ENCODE measurements at places on chromosomes 5 and 9.

DNA sequence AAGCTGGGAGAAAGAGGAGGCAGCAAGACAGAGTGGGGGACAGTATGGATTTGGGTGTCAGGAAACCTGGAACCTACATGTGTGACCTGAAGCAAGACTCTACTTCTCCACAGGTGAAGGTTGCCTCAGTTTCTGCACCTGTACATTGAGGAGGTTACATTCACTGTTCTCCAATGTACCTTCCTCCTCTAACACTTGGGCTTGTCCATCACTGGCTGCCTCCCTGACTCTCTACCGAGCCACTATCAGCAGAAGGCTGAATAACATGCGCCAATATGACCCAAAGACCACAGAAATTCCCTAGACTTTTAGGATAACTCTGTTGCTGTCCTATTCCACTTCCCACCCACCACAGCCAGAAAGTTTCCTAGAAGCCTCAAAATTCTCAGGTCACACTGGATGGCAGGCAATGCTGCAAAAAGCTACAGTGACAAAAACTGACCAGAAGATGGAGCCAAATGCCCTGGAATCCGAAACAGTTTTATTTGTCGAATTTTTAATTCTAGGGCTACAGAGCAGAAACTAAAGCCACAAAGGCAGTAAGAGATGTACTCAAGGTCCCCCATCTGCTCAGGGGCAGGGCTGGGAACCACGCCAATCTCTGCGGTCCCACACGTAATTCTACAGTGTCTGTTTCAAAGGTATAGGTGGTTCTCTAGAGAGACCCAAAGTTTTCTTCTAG, 64.4 kb downstream of the FAM114A2 start:
- DNase-seq, result no peak

DNA sequence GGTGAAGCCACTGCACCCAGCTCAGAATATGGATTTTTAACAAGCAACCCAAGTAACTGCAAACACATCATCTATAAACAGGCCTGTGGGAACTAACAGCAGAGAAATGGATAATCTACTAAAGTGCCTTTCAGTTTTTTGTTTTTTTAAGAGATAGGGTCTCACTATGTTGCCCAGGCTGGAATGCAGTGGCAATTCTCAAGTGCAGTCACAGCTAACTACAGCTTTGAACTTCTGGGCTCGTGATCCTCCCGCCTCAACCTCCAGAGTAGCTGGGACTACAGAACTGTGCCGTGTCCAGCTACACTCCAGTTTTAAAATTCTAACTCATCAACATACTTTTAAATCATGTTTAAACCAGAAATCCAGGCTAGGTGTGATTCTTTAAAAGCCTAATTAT, 11.9 kb downstream of the TUT7 start:
- no peak for DNase-seq

DNA sequence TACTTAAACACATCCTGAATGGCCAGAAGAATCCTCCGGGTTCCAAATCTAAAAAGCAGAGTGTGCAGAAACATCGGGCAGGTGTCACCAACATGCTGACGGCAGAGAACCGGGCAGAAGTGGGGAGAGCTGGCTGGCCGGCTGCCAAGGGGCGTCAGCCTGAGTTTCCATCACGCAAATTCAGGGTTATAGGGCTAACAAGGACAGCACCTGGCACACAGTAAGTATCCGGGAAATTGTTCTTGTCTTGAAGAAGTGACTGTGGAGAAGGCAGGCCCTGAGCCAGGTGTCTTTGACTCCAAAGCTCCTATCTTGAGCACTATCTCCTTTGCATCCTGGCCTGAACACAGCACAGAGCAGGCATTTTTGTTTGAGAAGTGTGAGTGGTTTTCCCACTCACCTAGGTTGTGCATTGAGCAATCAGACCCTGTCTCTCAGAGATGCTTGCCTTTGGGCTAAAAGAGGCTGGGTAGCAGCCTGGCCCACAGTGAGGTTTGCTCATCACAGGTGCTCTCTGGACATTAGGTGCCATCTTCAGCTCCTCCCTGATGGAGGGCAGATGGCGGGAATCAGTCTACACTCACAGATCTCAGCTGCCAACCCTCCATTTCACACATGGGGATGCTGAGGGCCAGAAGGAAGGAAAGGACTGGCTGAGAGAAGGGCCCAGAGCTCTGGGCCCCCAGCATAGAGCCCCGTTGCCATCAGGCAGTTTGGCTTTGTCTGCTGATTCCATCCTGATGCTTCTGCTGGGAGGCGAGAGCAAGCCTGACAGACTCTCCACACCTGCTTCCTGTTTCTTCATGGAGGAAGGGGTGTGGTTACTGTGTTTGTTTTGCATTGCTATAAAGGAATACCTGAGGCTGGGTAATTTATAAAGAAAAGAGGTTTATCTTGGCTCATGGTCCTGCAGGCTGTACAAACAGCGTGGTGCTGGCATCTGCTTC, 52.8 kb downstream of the WHRN start:
- DNase-seq, result no peak

- no peak for DNase-seq
These were observed 27.1 kb upstream of the ZBTB43 start for GRCh38 chr9:126777733-126778132.

- no peak for DNase-seq
These were observed 264.8 kb downstream of the CSNK1G3 start for GRCh38 chr5:123776761-123777160.

DNA sequence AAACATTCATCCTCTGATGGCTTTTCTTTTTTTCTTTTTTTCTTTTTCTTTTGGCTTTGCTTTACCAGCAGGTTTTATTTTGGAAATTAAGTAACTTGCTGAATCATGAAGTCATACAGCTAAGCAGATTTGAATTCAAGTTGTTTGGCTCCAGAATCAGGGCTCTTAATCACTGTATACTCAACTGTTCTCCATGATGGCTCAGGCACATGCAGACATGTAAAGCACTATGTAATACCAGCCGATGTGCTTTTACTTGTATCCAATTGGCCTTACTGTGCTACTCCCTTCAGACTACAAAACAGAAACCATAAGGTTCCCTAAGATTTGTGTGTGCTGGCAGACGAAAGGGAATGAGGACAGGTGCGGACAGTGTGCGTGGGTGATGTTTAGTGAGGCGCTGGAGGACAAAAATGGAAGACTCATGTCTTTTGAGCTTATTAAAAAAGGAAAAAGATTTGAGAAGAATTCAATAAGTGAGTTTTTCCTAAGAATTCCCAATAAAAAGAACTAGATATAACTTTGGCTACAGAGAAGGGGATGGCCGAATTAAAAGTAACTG, 44.7 kb upstream of the OTP start:
- DNase-seq, result no peak

DNA sequence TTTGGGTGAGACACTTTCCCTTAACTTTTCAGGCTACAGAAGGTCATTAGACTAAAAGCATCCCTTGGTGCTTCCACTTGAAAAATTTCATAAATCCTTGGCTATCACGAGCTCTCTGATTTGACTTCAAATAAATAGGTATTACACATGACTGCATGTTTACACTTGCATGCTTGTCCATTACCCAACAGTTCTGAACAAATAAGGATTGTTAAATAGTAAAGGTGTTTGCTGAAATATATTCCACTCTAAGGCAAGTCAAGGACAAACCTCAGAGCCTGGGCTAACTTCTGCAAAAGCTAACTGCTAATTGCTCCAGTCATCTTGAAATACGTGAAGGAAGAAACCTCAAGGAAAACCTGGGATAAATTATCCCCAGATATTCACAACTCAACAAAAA, 14.5 kb downstream of the FBXW2 start:
- no peak for DNase-seq

DNA sequence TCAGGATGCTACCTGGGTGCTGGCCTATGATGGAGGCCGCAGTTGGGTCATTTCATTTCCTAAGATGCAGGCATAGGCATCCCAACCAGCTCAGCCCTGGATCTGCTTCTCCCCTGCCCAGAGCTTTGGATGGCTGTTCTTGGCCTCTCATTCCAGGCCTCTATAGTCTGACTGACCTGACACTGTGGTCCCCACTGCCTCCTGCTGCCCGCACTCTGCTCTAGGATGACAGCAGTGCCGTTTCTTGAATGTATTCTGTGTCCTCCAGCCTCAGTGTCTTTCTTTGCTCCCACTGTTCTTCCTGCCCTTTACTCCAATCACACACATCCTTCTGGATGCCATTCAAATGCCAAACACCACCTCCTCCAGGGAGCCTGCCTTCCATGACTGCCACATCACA, 235.7 kb downstream of the HSPA4 start:
- no peak for DNase-seq

DNA sequence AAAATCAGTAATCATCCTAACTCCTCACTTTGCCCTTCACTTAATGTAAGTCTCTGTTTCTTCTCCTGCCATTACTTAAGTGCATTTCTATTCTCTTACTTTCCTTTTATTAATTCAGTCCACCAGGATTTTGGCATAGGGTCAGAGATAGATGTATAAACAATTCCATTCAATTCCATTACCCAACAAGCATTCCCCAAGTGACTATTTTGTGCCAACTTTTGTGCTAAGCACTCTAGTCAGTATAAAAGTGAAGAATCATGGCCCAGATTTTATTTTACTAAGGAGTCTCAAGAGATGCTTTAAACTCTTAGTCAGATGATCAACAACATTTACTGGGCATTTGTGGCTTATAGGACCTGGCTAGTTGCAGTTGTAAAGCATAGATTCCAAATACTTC, 159.3 kb downstream of the DMAC1 start:
- DNase-seq, result no peak
